ENCODE measurements at places on chromosomes 5 and 9. TPM values are rescaled to one million over a fixed set of nuclear protein-coding genes. Genes with fewer than 3 reads are reported as not detected.

The NANS gene
- total RNA-seq: 107 TPM

The SMIM33 gene
- not detected for total RNA-seq

The SMIM32 gene
- not detected for total RNA-seq

The GKAP1 gene
- total RNA-seq: 2.2 TPM

The FBXL7 gene
- total RNA-seq: 6.1 TPM

The TTF1 gene
- 10.4 TPM for total RNA-seq

The HEMGN gene
- total RNA-seq: not detected

The BAAT gene
- under 0.01 TPM for total RNA-seq

Measured in endothelial cell of coronary artery (primary cell).